Renal pelvis (tissue), 12 donors: ENCODE measurements at places on chromosomes 7 and 10. TPM values are rescaled to one million over a fixed set of nuclear protein-coding genes. Genes with fewer than 3 reads are reported as not detected.

Gene DYNC1I1
- 0.48 TPM for polyA plus RNA-seq

Gene C10orf95
- 1.0 TPM for polyA plus RNA-seq

Gene MYL10
- polyA plus RNA-seq: 0.36 TPM

Gene HTR5A
- polyA plus RNA-seq: not detected

Gene LRRD1
- 0.68 TPM for polyA plus RNA-seq

Gene ASZ1
- not detected for polyA plus RNA-seq

Gene SPDYE8
- polyA plus RNA-seq: 0.19 TPM

Gene SFTPD
- 0.88 TPM for polyA plus RNA-seq

Gene NEURL1
- 2.3 TPM for polyA plus RNA-seq

Gene THSD7A
- polyA plus RNA-seq: 82.9 TPM

Gene ASIC3
- polyA plus RNA-seq: 3.2 TPM

Gene GPR158
- 0.20 TPM for polyA plus RNA-seq
